ENCODE measurements at places on chromosomes 7 and 10.

- DNase-seq = no peak
Observed at GRCh38 chr7:36710186-36710791, 14.0 kb downstream of the AOAH start.

- DNase-seq = no peak
Observed at GRCh38 chr7:104299777-104300176, 28.6 kb upstream of the LHFPL3 start.

DNA sequence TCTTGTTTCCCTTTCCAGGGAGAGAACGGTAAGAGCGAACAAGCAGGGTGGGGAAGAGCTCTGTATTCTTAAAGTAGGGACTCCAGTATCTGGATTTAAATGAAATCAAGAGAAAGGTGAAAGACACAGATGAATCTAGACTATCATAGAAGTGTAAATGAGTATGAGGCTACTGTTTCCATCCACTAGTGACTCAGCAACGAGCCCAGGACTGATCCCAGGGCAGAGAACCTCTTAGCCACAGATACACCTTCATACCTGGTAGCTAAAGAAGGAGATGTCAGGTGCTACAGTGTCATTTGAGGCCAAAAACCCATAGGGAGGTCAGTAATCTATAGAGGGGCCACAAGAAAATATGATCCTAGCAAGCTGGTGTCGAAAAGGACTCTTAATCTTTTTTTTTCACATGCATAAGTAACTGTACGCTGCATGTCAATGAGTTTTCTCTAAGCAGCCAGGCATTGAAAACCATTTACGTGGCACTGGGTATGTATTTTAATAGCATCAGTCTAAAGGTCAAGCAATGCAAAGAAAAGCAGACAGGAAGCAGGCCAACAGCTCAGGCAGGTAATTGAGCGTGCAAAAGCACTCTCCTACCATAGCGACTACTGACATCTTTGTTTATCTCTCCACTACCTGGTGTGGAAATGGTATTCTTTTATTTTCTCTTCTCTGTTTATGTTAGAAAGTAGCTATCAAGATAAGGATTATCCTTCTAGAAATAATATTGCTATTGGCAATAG is 91.5 kb upstream of the EGR2 start:
- DNase-seq = no peak

- DNase-seq = no peak
Observed at GRCh38 chr7:50214771-50215170, 89.7 kb upstream of the IKZF1 start.

DNA sequence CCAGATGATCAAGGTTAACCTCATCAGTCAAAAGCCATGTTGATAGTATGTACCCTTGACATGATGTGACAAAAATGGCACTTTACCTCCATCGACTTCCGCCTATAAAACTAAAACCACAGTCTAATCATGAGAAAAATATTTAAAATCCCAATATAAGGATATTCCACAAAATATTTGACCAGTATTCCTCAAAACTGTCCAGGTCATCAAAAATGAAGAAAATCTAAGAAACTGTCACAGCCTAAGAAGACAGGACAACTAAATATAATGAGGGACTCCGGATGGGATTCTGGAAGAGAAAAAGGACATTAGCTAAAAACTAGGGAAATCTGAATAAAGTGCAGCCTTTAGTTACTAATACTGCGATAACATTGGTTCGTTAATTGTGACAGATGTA is 67.6 kb downstream of the XPNPEP1 start:
- DNase-seq = no peak

- no peak for DNase-seq
Observed at GRCh38 chr7:131604841-131605279, 48.4 kb upstream of the PODXL start.

All from activated T-helper 1 cell treated with anti-CD3 and anti-CD28 coated beads, Interleukin-2, amount 50 U/mL, for 16 hours (primary cell).